ENCODE measurements at places on chromosomes 5 and 9.

GRCh38 chr5:154505567-154505966 is 27.5 kb upstream of the HAND1 start:
- DNase-seq, result no peak

DNA sequence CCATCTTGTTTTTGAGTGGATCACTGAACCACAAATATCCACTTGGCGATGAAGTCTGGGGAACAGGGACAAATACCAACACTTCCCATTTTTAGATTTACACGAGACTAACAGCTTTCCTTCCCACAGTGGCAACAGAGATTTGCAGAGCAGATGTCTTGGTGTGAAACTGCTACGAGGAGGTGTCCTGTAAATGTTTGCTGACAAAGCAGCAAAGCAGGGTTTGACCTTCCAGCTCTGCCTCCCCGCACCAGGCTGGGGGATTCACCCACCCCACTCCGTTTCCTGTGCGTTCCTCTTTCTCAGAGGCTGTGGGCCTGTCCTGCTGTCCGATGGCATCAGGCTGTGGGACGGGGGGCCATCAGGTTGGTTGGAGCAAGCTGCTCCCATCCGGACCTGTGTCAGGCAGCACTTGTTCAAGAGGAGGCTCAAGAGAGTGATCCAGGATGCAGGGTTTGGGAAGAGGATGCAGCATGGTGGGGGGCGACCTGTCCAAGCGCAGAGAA is 693 bp upstream of the RGS3 start:
- no peak for DNase-seq

- DNase-seq, result no peak
Measured at GRCh38 chr5:119359737-119360413, 4.1 kb downstream of the TNFAIP8 start.

DNA sequence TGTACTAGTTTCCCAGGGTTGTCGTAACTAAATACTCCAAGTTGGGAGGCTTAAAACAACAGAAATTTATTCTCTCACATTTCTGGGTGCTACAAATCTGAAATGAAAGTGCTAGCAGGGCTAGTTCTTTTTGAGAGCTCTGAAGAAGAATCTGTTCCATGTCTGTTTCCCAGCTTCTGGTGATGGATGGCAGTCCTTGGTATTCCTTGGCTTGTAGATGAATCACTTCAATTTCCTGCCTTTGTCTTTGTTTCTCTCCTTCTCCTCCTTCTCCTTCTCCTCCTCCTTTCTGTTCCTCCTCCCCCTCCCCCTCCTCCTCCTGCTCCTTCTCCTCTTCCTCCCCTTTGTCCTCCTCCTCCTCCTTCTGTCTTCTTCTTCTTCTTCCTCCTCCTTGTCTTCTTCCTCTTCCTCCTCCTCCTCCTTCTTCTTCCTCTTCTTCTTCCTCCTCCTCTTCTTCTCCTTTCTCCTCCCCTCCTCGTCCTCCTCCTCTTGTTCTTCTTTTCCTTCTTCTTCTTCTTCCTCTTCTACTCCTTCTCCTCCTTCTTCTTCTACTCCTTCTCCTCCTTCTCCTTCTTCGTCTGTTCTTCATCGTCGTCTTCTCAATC is 104.7 kb upstream of the ANKRD55 start:
- DNase-seq, result no peak

DNA sequence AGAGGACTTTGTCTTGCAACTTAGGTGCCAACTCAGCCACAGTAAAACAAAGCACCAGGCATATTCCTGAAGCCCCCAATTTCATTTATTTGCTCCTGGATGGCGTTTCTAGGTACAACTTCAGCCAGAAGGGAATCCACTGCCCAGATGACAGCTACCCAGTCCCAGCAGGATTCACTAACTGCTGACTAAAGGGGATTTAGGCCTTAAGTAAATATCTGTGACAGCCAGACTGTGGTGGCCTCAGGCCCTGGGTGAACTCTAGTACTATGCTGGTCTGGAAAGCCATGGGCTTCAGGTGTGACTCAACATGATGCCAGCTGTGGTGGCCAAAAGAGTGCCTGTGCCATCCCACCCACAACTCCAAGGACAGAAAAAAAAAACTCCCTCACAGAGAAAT is 396.1 kb upstream of the CCNG1 start:
- DNase-seq, result no peak

GRCh38 chr9:81389569-81389993 is 299.8 kb downstream of the TLE1 start:
- no peak for DNase-seq

- no peak for DNase-seq
Measured at GRCh38 chr5:175920231-175920811, 47.8 kb downstream of the THOC3 start.

DNA sequence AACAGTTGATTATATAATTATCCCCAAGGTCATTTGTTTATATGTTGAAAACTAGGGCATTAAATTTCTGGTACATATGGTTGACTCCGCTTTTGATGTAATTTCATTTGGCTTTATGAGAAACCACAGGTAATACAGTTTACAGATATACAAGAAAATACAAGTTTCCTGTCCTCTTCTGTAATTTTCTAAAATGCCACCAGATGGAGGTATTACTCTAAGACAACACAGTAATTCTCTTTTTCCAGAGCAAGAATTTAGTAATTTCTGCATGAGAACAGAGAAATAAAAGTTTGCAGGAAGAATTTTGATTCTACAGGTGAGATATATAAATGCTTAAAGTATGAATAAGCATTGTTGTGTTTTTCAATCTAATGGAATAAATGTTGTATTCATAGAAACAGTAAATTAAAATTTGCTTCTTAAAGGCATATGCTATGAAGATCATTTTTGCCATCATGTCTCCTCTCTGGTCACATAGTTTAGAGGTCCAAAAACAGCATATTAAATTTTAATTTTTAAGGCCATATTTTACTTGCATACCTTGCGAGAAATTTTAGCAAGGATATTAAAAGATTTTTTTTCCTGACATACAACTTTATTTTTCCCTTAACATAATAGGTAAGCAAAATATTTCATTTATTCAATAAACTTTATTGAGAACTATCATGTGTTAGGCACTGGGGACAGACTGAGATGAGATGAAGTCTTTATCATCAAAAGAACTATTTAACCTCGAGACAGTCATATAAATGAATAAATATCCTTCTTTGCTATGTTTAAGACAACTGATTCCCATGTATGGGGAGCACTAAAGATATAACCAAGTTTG is 22.7 kb downstream of the CHD1 start:
- DNase-seq, result no peak

DNA sequence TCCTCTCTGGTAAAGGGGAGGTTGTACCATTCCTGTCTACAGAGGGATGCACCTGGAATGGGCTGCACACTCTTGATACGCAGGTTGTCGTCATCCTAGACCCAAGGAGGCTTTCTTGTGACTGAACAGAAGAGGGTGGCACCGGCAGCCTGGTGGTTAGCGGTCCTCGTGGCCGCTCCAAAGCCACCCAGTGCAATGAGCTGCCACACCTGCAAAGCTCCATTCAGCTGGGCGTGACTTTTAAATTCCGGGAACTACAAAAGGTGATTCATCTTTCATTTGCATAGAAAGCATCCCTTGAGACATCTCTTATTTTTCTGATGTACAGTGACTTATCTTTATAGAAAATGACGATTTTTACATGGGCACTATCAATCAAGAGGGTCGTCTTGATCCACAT is 286.1 kb upstream of the IRX1 start:
- no peak for DNase-seq

GRCh38 chr5:170678811-170679210 is 104.7 kb upstream of the GABRP start:
- DNase-seq, result no peak

DNA sequence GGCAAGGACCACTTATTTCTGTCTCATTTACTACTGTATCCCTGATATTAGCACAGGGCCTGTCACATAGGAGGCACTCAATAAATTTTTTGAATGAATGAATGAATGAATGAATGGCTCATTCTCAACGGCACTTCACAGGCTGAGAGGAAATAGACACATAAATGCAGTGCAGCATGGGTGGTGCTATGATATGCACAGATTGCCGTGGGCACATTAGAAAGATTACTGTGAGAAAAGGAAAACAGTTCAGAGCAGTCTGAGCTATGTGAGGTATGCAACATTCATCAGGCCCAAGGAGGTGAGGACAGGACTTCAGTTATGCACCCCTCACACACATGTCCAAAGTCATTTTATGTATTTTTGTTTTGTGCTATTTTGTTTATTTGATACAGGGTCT is 6.4 kb upstream of the NOL6 start:
- DNase-seq, result no peak

DNA sequence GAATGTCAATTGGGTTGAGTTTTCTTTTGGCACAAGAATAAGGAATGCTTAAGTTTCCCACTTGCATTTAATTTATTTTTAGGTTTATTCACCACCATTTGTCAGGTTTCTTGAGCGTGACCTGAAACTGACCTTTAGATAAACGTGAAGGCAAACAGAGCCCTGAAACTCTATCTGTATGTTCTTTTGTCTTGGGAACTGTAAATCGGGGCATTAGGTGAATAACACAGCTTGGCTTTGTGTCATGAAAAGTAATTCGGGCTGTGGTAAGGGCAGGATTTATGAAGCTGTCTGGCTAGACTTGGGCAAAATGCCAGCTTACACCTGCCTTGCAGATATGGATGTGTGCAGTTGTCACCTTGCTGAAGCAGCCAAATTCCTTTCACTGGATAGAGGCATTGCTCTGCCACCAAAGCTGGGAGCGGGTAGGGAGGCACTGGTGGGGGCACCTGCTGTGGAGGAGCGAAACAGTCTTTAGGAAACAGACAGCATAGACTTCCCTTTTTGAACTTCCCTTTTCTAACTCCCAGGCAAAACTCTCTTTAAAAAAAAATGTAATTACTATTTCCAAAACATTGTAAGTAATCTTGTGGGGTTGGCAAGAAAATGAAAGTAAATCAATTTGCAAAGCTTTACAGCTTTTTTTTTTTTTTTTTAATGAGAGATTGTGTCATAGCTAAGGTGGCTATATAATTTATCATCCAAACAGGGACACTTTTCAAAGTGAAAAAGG is 545.2 kb downstream of the CSNK1G3 start:
- DNase-seq, result no peak

GRCh38 chr5:116502138-116502537 is 72.5 kb downstream of the SEMA6A start:
- DNase-seq, result no peak

DNA sequence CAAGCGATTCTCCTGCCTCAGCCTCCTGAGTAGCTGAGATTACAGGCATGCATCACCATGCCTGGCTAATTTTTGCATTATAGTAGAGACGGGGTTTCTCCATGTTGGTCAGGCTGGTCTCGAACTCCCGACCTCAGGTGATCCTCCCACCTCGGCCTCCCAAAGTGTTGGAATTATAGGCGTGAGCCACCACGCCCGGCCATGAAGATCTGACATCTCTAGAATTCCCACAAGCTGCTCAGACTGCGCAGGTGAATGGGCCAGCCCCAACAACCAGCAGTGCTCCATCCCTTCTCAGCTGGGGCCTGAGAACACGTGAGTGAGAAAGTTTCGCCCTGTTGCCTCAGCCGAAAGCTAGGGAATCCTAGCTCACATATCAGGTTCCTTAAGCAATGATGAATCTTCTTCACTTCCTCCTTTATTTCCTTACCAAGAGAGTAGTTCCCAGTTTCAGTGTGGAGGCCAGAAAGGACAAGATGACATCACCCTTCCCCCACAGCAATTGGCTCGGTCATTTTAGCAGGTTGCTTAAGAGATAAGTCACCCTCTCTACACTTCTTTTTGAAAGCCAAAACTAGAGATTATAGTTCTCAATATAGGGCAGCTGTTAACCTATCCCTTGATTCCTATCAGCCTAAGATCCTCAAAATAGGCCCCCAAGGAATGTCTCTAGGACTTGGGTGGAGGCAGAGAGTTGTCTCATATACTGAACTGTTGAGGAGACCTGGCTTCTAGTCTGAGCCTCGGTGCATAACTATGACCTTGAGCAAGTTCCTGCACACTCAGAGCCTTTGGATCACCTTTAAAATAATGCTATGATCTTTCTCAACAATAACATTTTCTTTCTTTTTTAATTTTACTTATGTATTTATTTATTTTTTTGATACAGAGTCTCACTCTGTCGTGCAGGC is 23.9 kb upstream of the PPP2CA start:
- DNase-seq, result no peak

- DNase-seq, result no peak
Measured at GRCh38 chr9:129816501-129817435, 7.2 kb downstream of the TOR1A start.

DNA sequence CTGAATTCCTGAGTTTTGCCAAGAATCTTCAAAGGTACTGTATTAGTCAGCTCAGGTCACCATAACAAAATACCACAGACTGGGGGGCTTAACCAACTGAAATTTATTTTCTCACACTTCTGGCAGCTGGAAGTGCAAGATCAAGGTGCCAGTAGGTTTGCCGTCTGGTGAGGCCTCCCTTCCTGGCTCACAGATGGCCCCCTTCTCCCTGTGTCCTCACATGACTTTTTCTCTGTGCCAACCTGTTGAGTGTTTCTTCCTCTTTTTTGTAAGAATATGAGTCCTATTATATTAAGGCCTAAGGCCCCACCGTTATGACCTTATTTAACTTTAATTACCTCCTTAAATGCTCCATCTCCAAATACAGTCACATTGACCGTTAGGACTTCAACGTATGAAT is 156.1 kb upstream of the KIF2A start:
- no peak for DNase-seq

- DNase-seq, result no peak
Measured at GRCh38 chr5:10401498-10401897, 40.2 kb upstream of the ROPN1L start.

- DNase-seq, result no peak
Measured at GRCh38 chr9:110443146-110443865, 105.6 kb upstream of the TXNDC8 start.

DNA sequence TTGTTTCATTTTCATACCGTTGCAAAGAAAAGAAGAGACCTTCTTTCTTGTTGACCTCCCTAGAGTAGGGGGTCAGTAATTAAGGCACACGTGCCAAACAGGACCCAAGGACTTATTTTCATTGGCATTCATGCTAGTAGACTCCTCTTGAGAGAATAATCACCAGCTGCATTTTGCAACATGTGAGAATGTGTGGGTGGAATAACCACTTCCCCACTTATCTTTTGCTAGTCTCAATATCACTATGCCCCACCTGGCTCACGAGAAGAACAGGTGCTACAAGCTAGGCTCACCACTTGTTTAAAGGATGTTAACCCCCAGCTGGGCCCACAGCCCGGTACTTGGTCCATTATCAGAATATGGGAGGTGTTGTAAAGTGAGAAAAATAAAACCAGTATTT is 460.7 kb upstream of the MEF2C start:
- DNase-seq, result no peak

GRCh38 chr5:179219661-179220620 is 125.3 kb downstream of the ADAMTS2 start:
- no peak for DNase-seq

DNA sequence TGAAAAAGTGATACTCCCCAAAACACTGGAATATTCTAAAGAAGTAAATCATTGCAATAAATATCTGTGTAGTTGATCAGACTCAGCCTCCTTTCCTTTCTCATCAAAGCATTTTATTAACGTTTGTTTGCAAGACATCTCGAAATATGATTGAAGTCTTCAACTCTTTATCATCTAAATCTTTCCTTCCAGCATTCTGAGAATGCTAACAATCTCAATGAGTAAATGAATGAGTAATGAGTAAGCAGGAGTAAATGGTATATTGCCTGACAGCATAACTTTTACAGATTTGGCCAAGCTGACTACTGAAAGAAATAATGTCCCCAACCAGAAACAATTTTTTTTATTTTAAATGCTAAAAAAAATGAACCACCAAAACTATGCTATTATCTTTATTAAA is 157.1 kb downstream of the SLCO4C1 start:
- DNase-seq, result no peak

GRCh38 chr9:7606591-7606990 is 193.0 kb downstream of the DMAC1 start:
- no peak for DNase-seq
